Foreskin keratinocyte (primary cell): ENCODE measurements at places on chromosomes 13 and 19. TPM values are rescaled to one million over a fixed set of nuclear protein-coding genes. Genes with fewer than 3 reads are reported as not detected.

The CBY2 gene
- total RNA-seq: not detected in 2 replicates

The PLVAP gene
- total RNA-seq: not detected in 2 replicates

The NXNL1 gene
- total RNA-seq: not detected in 2 replicates

The CASP14 gene
- total RNA-seq: 0.07 and 0.10 TPM in 2 replicates

The ICAM3 gene
- total RNA-seq: 4.4 and 6.0 TPM in 2 replicates

The HNRNPA1L2 gene
- 5.3 and 7.3 TPM in 2 replicates for total RNA-seq

The SLC8A2 gene
- 0.07 and 0.34 TPM in 2 replicates for total RNA-seq

The THSD8 gene
- 9.3 and 14.7 TPM in 2 replicates for total RNA-seq

The GATAD2A gene
- 67.7 and 80.2 TPM in 2 replicates for total RNA-seq

GRCh38 chr19:58400316-58400915 is 5.0 kb downstream of the RNF225 start:
- no peak for DNase-seq

- DNase-seq: no peak
Measured at GRCh38 chr13:96011291-96011872, 41.8 kb downstream of the UGGT2 start.

GRCh38 chr13:99691552-99691951 is 190.3 kb downstream of the TM9SF2 start:
- no peak for DNase-seq

DNA sequence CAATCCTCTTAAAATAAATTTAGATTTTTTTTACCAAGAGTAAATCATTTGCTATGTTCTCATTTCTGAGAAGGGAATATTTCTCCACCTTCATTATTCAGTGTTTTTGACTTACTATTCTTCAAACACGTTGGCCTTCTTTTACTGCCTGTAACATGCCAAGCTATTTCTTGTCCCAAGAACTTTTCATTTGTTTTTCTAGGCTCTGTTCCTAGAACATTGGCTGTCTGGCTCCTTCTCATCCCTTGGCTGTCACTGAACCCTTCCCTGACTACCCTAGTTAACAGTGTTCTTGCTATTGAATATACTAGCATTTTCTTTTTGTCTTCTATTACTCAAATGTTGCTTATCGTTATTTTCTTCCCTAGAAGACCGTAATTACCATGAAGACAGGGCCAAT is 248.1 kb downstream of the ITGBL1 start:
- no peak for DNase-seq

DNA sequence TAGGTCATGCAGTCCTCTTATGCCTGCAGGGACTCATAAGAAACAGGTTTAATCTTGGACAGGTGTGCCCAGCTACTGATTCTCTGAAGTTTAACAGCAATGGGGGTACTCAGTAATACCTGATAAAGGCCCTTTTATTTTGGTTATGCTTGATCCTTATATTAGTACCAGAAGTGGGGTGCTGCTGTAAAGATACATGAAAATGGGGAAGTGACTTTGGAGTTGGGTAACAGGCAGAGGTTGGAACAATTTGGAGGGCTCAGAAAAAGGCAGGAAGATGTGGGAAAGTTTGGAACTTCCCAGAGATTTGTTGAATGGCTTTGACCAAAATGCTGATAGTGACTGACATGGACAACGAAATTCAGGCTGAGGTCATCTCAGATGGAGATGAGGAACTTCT is 14.6 kb upstream of the TMTC4 start:
- no peak for DNase-seq

GRCh38 chr13:94414708-94415107 is 64.8 kb downstream of the DCT start:
- no peak for DNase-seq

DNA sequence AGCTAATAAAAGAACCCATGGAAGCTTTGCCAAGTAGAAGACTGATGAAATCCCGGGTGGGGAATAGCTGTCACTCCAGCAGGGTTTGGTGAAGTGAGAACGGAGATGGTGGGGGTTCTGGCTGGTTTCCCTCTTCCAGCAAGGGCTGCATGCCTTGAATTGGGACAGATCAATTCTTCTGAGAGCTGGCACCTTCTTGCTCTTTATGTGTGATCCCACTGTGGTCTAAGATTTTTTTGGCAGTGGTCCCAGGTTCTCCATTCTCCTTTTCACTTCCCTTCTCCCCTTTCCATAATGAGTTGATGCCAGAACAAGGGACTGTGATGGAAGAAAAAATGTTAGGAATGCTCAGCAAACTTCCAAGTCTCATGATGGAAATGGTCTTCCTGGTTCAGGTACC is 50.0 kb downstream of the TNFSF11 start:
- no peak for DNase-seq

DNA sequence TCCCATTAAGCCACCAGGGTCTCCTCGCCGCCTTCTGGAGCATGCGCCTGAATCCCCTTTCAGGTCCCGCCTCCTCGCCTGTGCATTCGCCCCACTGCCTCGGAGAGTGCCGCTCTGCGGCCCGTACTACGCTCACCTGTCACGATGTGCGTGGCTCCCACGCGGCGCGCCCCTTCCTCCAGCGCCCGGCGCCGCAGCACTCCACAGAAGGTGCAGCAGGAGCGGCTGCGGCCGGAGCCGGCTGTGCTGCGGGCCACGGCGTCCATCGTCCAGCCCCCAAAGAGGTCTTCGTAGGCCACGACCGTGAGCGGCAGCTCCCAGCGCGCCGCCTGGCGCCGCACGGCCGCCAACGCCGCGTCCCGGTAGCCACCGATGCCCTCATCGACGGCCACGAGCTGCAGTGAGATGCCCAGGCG is 4.3 kb downstream of the CTU1 start:
- DNase-seq: no peak

DNA sequence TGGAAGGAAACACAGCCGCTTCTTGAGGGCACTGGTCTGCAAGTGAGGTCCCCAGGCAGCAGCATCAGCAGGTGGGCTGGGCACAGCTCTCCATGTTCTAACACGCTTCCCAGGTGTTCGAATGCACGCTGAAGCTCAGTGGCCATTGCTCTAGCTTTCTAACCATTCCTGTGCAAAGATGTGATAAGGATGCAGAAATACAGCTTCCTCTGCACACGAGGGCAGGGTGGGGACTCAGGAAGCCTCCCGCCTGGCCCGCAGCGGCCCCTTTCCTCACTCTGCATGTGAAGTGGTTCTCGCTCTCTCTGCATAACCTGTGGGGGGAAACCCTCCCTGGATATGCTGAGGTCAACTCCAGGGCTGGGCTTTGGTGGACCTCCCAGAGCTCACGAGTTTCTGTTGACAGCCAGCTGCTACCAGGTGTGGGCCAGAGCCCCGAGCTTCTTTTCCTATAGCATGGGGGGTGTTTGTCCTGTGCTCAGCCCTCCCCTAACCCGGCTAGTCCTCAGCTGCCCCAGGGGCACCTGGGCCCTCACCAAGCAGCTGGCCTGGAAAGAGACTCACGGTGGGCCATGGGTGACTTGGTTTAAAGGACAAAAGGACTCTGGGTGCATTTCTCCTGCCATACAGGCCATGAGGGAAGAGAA is 168.2 kb downstream of the TEX29 start:
- DNase-seq: no peak

- DNase-seq: peak; percentile 58
Measured at GRCh38 chr13:42814868-42815267, 33.5 kb downstream of the FAM216B start.

- no peak for DNase-seq
Measured at GRCh38 chr19:772730-773436, 22.0 kb downstream of the MISP start.

DNA sequence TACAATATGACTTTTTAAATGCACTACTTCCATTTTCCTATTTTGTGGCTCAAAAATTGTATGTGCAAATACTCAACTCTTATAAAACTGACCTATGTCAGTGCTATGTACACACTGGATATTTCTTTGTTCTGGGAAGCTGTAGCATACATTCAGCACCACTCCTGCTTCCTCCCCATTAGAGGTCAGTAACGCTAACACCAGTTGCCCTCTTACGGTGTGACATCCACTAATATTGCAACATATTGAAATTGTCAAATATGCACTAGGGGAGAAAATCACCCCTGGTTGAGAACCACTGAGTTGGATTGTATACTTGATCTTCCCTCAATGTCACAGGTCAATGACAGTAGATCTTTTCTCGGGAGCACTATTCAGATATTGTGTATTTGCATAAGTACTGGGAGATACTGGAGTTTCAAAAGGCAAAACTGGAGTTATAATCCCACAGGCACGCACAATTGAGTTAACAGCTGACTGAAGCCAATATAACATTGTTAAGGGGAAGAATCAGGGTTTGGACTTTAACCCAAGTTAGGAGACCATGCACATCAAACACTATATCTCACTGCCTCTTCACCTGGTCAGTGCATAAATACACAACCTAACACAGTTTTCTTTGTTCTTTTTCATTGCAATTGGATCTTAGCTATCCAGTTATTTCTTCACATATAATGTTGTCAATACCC is 1276.5 kb upstream of the MIR17HG start:
- DNase-seq: no peak

- DNase-seq: no peak
Measured at GRCh38 chr19:52923778-52924593, 758 bp upstream of the ZNF888 start.

DNA sequence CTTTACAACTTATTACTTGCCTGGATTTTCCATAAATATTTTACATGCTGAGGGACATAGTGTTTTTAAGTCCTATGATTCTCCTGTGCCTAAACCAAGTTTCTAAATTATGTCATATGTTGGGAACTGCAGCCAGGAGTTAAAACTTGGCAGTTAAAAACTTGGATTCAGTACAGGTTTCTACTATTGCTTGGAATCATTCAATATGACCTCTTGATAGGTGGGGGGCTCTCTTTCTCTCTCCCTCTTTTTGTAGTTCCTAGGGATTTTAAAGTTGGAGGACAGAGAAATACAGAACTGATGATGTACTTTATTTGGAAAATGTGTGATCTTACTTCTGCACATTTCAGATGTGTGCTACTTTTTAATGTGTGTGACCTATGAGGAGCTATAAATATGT is 4.7 kb downstream of the CSNK1A1L start:
- no peak for DNase-seq

DNA sequence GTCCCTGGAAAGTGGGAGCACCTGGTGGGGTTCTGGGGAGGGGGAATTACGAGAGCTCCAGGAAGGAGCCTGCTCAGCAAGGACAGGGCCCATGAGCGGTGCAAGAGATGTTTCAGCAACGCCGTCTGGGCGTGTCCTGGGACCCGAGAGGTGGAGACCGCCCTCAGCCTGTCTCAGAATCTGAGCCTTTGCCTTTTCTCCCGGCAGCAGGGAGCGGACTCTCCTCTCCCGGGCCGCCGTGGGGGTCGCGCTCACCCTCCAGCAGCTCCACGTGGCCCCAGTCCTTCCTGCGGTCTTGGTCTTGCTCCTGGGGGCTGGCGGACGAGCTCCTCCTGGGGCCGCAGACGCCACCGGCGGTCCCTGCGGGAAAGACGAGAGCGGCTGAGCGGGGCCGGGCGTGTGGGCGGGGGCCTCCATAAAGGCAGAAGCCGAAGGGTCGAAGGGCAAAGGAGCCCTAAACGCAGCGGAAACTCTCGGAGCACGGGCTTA is 714 bp downstream of the POLRMT start:
- peak; percentile 49 for DNase-seq

- DNase-seq: no peak
Measured at GRCh38 chr13:35996360-35996759, 134.8 kb downstream of the DCLK1 start.

- no peak for DNase-seq
Measured at GRCh38 chr19:20162821-20163220, 4.2 kb upstream of the ZNF486 start.

GRCh38 chr13:79385694-79386093 is 20.4 kb downstream of the RBM26 start:
- peak; percentile 56 for DNase-seq

DNA sequence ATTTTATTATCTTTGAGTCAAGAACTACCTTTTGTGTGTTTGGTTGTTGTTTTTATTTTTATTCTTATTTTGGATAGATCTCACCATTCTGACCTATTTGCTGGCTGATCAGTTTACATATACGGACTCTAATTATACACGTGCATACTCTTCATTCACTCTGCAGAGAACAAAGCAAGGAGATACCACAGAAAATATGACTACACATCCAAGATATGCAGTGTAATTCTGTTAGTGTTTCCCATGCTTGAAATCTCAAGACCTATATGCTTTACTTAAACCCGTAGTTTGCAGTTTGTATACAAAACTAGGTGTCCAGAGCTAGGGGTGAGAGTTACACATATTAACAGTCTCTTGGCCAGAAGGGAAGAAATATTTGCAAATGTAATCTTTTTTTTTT is 205.5 kb downstream of the DCLK1 start:
- DNase-seq: no peak

DNA sequence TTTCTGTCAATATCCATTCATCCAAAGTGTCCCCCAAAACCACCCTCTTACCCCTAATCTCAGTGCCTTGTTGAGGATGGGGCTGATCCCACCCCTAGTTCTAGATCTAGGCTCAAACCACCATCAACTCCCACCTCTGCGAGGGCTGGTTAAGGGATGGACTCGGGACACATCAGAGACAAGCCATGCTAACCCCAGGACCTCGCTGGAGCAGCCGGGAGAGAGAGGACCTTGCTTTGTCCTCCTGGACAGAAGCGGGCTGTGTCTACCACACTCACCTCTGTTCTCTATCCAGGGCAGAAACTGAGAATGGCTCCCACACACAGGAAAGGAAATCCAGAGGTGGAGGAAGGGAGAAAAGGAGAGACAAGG is 90.8 kb upstream of the UQCRFS1 start:
- DNase-seq: no peak

DNA sequence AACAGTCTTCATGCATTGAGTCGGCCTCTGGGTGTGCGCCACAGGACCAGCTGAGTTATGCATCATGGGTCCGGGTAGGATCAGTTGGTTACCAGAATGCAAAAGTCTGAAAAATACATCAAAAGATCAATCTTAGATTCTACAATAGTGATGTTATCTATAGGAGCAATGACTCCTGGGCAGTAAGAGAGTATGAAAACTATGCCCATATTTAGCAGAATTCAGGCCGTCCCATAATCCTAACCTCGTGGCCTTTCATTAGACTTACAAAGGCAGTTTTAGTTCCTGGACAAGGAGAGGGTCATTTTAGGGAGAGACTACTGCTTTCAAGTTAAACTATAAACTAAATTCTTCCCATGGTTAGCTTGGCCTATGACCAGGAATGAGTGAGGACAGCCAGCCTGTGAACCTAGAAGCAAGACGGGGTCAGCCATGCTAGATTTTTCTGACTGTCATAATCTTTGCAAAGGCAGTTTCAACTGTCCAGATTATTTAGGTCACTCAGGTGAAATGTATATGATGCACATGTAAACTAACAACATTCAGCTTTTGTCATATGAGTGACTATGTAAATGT is 11.8 kb upstream of the CDADC1 start:
- DNase-seq: no peak

GRCh38 chr19:46603752-46604231 is 2.7 kb downstream of the CALM3 start:
- no peak for DNase-seq
